ENCODE measurements at places on chromosomes 3 and 15. TPM values are rescaled to one million over a fixed set of nuclear protein-coding genes. Genes with fewer than 3 reads are reported as not detected.

Gene CLDN1
- 25.9 TPM for total RNA-seq

Gene MYRIP
- not detected for total RNA-seq

DNA sequence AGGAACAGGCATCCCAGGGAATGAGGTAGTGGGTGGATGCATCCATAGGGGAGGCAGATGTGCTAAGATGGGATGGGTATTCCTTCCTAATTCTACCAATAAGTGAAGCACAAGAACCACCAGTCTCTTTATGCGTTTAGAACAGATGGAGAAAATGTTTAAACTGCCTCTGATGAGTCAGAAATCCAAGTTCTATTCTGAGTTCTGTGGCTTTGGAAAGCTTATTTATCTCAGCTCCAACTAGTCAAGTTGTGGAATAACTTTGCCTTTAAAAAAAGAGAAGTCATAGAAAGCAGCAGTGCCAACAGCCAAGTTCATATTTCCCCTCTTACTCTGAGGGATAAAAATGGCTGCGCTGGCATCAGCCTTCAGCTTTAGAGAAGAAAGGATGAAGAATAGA is 761.7 kb downstream of the IGSF11 start:
- DNase-seq: no peak

Gene MAGEF1
- 97.2 TPM for total RNA-seq

DNA sequence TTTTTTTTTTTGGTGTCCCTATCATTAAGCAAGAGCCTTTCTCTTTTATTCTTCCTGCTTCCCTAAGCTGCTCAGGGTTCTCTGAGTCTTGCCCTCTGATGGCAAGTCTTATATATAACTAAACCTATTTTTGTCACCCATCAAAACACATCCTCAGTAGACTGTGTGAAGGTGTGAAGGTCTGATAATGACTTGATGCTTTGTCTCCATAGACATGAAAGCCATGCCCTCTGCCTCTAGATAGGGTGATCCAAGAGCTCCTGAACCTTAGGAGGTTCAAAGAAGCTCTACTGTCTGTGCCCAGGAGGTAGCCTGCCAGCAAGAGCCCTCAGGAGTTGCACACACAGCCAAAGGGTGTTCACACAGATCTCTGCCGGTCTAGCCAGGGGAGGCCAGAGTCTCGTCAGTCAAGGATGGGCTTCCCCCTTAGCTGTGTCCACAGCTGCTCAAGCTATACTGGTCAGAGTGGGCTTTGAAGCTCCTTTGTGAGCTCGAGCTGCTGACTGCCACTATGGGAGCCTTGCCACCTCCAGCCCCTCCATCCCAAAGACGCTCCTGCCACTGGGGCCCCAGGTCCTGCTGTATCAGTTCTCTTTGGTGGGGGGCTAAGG is 13.1 kb upstream of the SNX22 start:
- DNase-seq: no peak

DNA sequence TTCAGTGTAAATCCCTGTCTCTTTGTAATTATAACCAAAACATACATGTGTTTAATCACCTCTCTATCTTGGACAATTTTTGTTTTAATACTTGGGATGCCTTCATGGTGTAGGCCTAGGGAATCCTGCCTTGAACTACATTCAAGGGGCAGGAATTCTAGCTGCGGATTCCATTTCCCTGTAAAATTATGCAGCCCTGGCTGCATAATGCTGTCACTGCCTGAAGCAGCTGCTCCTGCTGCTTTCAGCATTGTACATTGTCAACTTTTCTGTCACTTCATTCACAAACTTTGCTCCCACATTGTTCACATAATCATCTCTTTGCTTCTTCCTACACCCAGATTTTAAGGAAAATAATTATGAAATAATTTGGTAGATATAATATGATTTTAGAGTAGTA is 638.7 kb downstream of the RBMS3 start:
- DNase-seq: no peak

DNA sequence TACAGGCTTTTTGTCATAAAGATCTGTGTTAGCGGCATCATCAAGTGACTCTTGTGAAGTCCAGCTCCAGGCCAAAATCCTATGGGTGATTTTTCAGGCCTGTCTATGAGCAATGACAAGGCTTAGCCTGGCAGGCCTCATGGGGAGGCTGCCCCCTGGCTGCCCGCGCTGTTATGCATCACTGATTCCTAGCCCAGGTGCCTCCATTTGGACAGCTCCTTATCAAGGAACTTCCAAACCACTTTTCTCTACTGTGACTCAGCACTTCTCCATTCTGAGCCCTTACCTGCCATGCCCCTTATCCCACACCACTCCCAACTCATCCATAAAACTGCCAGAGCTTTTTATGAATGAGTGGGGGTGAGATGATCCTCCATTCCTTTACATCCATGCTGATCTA is 91.5 kb upstream of the C3orf80 start:
- peak; percentile 49 for DNase-seq

- DNase-seq: no peak
Observed at GRCh38 chr3:190597291-190597690, 83.4 kb downstream of the IL1RAP start.

- DNase-seq: no peak
Observed at GRCh38 chr3:178147001-178147400, 389.2 kb upstream of the KCNMB2 start.

Gene ZNF385D
- total RNA-seq: 0.28 TPM

GRCh38 chr3:94643400-94643799 is 580.5 kb downstream of the NSUN3 start:
- DNase-seq: no peak

GRCh38 chr3:186757686-186758220 is 25.6 kb upstream of the EIF4A2 start:
- DNase-seq: no peak

Gene ROBO1
- total RNA-seq: 17.5 TPM

DNA sequence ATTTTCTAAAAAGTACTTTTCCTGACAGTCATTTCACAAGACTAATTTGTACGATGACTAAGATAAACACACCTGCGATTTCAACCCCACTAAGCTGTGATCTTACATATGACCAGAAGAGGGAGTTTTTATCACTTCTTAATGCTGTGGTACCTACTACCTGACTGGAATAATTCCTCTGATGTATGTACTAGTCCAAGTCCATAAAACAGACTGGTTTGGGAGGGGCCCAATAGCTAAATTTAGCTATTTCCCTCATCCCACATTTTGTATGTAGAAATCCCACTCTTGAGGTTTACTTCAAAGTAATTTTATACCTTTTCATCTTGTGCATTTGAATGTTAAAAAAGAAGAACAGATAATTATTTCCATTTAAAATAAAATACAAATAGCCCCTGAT is 49.7 kb upstream of the SCAANT1 start:
- DNase-seq: no peak

All from PC-9 (cell line).